ENCODE measurements at places on chromosomes 3 and 15.

DNA sequence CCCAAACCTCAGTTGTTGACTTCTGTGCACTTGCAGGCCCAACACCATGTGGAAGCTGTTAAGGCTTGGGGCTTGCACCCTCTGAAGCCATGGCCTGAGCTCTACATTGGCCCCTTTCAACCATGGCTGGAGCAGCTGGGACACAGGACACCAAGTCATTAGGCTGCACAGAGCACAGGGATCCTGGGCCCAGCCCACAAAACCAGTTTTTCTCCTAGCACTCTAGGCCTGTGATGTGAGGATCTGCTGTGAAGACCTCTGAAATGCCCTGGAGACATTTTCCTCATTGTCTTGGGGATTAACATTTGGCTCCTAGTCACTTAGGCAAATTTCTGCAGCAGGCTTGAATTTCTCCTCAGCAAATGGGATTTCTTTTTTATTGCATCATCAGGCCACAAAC is 1255.7 kb downstream of the ZPLD1 start:
- DNase-seq: no peak

DNA sequence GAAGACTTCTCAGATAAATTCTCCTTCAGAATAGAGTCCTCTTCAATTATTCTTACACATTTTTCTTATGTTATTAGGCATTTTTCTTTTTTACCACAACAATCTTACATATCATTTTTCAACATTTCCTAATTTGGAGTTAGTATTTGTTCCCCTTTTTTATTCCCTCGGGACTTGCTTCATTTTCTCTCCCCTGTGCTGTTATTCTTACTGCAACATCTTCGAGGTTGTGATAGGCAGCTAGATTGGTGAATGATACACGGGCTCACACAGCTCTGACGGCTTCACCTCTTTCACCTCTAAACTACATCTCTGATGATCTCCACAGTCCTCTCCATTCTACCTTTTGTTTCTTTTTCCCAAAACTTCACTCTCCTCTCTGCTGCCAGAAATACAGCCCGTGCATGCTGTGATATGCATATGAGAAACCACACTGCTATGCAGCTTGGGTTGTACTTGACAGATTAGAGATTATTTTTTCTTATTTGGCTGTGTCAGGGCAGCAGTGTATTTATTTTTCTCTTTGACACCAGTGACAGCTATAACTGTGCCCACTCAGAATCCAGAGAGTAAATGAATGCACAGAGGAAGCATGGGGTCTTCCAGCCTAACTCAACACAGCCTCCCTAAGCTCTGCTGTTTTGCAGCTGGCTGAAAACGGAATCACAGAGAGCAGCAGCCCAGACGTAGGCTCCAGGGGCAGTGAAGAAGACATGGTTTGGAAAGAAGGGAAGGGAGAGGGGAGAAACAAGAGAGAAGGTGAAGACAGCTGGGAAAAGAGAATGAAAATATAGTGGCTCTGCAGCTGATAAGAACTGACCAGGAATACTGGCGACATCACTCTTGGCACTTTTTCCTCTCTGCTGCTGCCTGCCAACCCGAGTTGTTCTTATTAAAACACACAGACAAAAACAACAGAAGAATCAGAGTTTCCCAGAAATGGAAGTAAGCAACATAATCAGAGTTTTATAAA is 61.8 kb downstream of the SLC9A9 start:
- DNase-seq: no peak

DNA sequence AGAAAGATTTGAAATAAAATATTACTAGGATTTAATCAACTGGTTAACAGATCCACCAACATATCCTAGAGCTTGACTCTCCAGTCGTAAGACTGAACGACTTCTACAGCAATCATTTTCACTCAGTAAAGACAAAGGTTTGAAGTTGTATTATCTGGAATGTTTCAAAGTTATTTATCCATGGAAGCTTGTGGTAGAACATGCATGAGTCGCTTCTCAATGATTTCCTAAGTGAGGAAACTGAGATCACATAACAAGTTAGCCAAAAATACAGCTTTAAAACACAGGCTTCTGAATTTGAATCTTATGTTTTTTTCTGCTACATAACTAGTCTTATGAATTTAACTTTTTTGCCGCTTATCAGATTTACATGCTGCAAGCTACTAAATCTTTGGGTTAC is 241.8 kb downstream of the FOXP1 start:
- no peak for DNase-seq

DNA sequence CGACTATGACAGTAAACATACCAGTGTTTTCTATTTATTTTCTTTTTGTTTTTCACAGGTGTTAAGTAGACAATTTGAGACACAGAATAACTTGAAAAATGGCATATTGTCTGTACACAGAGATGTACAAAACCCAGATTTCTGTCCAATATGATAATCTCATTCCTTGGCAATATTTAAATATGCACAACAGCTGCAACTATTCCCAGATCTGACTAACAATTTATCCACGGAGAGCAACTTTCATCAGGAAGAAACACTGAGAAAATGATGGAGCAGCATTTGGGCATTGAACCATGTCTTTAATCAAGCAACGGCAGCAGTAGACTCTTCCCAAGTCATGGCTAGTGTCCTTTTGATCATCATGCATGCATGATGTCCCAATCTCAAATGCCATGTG is 452.6 kb downstream of the ZPLD1 start:
- DNase-seq: no peak

DNA sequence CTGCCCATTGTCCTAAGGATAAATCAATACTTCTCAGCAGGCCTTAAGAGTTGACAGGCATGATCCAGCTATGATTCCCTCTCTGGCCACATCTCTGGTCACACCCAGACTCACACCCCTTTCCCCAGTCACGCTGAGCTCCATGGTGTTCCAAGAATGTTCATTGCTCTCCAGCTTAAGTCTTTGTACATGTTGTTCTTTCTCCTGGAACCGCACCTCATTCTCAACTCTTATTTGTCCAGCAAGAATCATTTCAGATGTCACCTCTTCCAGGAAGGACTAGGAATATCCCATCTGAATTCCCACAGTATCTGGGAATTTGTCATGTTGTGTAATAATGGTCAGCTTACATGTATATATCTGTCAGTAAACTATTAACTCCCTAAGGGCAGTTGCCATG is 118.3 kb upstream of the GALNT15 start:
- no peak for DNase-seq

GRCh38 chr15:88878720-88879184 is 16.6 kb downstream of the HAPLN3 start:
- no peak for DNase-seq

DNA sequence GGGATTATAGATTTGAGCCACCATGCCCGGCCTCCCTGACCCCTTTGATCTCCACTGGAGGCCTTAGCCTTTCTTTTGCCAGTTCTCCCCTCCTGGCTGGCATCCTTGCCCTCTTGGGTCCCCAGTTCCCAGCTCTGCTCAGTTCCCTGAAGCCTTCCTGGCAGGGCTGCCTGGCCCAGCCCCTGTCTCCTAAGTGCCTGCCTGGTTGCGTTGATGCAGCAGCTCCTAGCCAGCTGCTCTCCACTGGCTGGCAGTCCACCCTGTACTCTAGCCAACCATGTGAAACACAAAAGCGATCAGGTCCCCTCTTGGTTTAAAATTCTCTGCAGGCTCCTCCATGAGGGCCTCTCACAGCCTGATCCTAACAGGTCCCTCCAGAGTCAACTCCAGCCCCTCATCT is 184.7 kb downstream of the RAB11A start:
- no peak for DNase-seq

GRCh38 chr15:33720952-33721351 is 247.3 kb upstream of the CHRM5 start:
- DNase-seq: no peak

- no peak for DNase-seq
These were observed 643.0 kb downstream of the TBL1XR1 start for GRCh38 chr3:176554264-176554663.

- no peak for DNase-seq
These were observed 22.0 kb upstream of the DOCK3 start for GRCh38 chr3:50652709-50653108.

DNA sequence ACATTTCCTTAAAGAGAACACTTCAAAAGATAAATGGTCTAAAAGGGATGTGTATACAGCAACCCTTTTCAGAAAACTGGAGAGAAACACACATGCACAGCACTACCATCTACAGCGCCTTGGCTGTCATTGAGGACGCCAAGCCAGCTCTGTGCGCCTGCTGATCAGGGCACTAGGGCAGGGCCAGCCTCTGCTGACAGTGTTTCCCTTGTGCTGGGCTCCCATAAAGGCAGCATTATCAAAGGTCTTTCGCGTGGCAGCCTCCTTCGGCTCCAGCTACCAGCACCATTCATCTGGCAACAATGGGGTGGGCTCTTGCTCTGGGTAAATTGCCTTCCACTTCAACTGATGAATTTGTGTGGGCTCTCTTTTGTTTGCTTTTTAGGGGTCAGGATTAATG is 53.4 kb downstream of the LDHAL6B start:
- no peak for DNase-seq

DNA sequence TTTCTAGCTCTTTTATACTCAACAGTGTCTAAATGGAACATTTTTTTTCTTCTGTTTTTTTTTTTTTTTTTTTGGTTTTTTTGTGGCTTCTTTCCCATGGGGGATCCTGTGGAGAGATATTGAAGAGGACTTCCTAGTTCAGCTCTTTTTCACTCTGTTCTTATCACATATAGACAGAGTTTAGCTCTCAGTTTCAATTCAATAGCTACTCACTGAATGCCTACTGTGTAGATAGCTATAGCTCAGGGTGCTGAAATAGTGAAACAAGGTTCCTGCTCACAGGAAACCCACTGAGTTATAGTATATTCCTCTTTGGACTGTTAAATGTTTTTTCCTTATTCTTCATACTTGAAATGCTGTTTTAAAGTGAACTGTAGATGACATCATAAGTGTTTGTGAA is 918.8 kb downstream of the CADM2 start:
- no peak for DNase-seq

GRCh38 chr15:61946778-61947177 is 113.5 kb downstream of the VPS13C start:
- DNase-seq: no peak

- DNase-seq: no peak
These were observed 368.7 kb upstream of the PROK2 start for GRCh38 chr3:72153477-72154314.

- DNase-seq: no peak
These were observed 129.4 kb upstream of the ADPGK start for GRCh38 chr15:72912996-72913395.

DNA sequence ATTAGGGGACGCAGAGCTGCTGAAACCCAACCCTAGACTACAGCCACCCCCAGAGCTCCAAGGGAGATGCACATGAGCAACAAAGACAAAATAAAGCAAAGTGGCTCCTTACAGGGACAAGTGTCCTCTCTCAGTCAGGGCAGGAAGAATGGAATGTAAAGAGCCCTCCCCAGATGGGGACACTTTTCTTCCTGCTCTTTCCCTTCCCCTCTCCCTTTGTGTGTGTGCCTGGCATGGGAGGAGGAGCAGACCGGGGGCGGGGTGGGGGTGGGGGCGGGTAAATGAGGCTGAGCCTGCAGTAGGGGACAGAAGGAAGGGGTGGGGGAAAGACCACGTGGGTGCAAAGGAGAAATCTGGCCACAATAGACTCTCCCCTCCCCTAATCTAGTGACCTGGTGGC is 37.4 kb downstream of the ACAA1 start:
- no peak for DNase-seq

DNA sequence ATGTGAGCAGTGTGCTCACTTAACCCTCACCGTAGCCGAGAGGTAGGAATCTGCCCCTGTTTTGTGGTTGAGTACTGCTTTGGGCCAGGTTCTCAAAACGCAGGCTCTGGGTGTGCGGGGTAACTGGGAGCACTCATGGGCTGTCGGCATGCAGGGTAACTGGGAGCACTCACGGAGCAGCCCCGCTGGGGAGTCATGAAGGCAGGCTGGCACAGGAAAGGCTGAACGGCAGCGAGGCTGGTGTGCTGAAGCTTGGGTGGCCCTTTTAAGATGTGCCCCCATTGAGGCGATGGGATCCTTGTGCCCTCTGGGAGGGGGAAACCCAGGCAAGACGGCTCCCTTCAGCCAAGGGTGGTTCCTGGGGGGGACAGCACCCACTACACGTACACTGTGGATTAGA is 44.6 kb upstream of the VPS8 start:
- DNase-seq: no peak

- DNase-seq: no peak
These were observed 339.2 kb upstream of the DCBLD2 start for GRCh38 chr3:99240700-99241099.

DNA sequence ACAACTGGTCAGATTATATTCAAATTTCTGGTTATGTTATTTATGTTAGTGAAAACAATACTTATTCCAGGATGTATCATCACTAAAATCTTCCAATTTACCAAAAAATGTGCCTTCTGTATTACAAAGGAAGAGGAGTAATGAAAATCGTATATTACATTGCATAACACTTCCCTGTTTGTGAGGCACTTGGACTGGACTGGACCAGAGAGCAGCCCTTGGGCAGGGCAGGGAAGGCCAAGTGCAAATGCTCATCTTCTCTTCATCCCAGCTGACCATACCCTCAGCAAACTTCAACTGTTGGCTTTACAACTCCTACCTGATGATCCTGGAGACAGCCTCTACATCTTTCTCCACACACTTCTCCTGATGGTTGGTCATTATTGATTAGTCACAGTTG is 285.7 kb upstream of the MME start:
- DNase-seq: no peak

GRCh38 chr15:68228971-68229385 is 550 bp downstream of the CLN6 start:
- no peak for DNase-seq

GRCh38 chr15:79283252-79284048 is 928 bp downstream of the ANKRD34C start:
- no peak for DNase-seq

DNA sequence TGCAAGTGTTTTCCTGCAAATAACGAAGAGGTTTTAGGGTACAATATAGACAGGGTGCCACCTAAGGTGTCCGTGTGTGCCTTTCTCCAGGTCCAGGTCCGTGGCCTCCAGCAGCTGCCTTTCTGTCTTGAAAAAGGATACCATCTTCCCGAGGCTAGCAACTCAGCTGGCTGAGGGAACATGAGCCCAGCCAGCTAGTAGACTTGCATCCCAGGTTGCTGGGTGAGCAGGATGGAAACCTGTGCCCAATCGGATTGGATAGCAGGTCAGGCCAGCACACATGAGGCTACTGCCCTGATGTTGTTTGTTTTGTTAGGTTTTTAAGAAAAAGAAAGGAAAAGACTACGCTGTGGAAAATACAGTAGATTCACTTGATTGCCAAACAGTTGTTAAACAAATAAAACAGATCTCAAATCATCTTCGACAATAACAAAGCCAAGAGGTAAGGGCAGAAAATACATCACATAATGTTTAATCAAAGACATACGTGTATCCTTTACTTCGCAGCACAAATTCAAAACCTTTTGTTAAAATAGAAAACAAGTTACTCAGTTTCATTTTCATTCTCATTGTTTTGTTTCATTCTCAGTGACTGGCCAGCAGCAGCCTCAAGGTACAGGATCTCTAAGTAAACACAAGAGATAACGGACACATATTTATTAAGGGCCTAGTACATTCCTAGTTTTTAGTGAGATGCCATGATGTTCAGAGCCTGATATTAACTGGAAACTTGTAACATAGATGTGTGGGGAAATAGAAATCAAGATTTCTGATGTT is 661.2 kb upstream of the NR2F2 start:
- no peak for DNase-seq

- DNase-seq: no peak
These were observed 5.3 kb downstream of the TUBGCP4 start for GRCh38 chr15:43376017-43376705.

GRCh38 chr3:25171118-25171807 is 256.8 kb upstream of the RARB start:
- DNase-seq: no peak
